ENCODE measurements at places on chromosomes 7 and 10.
A peak's percentile ranks its signal among the peaks of the same experiment; 100 is the strongest.

DNA sequence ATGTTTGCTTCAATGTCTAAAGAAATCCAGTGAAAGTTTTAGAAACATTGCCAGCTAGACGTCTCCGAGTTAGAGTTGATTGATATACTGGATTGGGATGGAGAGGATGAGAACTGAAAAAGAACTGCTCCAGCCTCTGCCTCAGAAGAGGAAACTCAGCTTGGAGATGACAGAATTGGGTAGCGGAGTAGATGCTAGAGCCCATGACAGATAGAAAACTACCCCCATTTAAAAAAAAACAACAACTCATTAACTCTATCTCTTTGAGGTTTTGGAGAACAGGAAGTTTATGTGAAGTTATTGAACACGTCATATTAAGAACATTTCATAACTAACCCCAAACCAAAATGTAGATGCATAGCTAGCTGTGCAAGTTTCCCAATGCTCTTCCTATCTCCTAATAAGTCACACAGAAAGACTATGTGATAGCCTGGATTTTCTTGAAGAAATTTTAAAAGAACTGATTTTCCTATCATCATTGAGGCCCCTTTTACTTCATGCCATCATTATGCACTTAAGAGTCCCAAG is 28.3 kb upstream of the AFAP1L2 start:
- no peak overlapping the region for H3K27ac ChIP-seq
- peaks cover 34% of the 10 kb centered on the region for H3K4me1 ChIP-seq
- no peaks in the 10 kb centered on the region for H3K27me3 ChIP-seq
- H3K36me3 ChIP-seq = no peaks in the 10 kb centered on the region

DNA sequence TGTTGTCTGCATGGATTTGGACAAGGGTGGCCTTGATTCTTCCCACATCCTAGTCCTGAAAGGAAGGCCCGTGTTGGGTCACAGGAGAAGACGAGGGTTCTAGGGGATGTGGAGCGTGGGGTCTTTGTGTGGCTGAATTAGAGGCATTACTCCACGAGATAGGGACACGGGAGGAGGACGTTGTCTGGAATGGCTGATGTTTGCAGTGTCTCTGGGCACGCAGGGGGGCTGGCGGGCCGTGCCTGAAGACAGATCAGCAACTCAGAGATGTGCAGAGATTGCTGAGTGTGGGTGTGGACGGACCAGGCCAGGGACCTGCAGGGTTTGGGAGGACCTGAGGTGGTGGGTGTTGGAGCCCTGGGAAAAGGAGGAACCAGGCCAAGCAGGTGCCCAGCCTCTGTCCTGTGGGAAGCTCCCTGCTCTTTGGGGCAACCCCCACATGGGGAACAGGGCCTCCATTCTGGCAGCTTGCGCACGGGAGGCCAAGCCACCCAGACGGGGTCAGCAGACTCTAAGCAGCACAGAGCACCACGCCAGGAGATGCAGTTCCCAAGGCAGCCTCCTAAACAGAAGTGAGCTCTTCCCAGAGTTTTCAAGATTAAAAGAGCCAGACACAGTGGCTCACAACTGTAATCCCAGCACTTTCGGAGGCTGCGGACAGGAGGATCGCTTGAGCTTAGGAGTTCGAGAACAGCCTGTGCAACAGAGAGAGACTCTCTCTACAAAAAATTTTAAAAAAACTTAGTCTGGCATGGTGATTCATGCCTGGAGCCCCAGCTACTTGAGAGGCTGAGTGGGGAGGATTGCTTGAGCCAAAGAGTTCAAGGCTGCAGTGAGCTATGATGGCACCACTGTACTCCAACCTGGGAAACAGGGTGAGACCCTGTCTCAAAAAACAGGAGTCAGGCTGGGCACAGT is 71.0 kb upstream of the GTF2I start:
- H3K4me3 ChIP-seq = no peak overlapping the region
- peaks cover 3% of the 10 kb centered on the region for H3K4me1 ChIP-seq
- peaks cover 12% of the 10 kb centered on the region for H3K36me3 ChIP-seq
- no peak for DNase-seq
- no peaks in the 10 kb centered on the region for H3K27me3 ChIP-seq

GRCh38 chr10:26805567-26806245 is 55.1 kb downstream of the ABI1 start:
- no peak overlapping the region for H3K27ac ChIP-seq
- DNase-seq = no peak
- no peaks in the 10 kb centered on the region for H3K36me3 ChIP-seq
- H3K4me1 ChIP-seq = peaks cover 25% of the 10 kb centered on the region
- no peak overlapping the region for H3K4me3 ChIP-seq
- no peaks in the 10 kb centered on the region for H3K27me3 ChIP-seq

DNA sequence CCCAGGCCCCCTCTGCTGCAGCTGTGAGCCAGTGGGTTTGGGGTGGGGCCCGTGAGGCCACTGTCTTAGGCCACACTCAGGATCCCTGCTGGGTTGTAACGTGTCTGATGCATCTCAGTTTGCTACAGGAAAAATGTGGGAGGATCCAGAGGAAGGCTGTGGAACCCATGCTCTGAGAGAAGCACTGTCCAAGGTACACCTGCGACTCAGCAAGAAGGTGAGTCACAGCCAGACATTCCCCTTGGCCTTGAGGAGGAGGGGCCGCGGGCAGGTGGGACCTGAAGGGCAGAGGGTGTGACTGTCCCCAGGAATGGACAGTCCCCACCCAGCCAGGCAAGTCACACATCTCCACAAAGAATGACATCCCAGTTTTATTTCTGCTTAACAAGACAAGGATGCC is 27.8 kb upstream of the C10orf120 start:
- no peaks in the 10 kb centered on the region for H3K4me1 ChIP-seq
- no peak for DNase-seq
- no peak overlapping the region for H3K27ac ChIP-seq
- H3K36me3 ChIP-seq = no peaks in the 10 kb centered on the region
- H3K4me3 ChIP-seq = no peak overlapping the region
- H3K27me3 ChIP-seq = no peaks in the 10 kb centered on the region

- no peaks in the 10 kb centered on the region for H3K36me3 ChIP-seq
- DNase-seq = no peak
- peaks cover 10% of the 10 kb centered on the region for H3K4me1 ChIP-seq
- H3K27ac ChIP-seq = no peak overlapping the region
- H3K4me3 ChIP-seq = no peak overlapping the region
Measured at GRCh38 chr7:159209429-159209828, 64.8 kb upstream of the VIPR2 start.

GRCh38 chr10:119602241-119603095 is 5.7 kb upstream of the TIAL1 start:
- H3K4me1 ChIP-seq = peaks cover 3% of the 10 kb centered on the region
- no peak overlapping the region for H3K4me3 ChIP-seq

DNA sequence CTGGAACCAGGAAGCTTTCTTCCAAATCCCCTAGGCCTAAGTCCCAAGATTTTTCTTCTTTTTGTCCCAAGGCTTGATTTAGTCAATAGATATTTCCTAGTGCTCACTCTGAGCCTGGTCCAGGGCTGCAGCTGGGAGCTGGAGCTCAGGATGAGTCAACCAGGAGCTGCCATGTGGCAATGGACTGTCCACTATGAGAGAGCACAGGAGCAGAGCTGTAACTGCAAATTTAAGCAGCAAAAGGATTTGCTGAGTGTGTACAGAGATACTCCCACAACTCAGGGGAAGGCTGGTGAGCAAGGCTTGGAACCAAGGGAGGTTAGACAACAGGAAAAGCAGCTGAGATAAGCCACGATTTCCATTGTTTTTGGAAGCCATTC is 92.1 kb upstream of the CXCL12 start:
- no peaks in the 10 kb centered on the region for H3K36me3 ChIP-seq
- H3K27me3 ChIP-seq = no peaks in the 10 kb centered on the region
- DNase-seq = no peak
- H3K27ac ChIP-seq = no peak overlapping the region
- H3K4me3 ChIP-seq = no peak overlapping the region
- H3K4me1 ChIP-seq = no peaks in the 10 kb centered on the region

- H3K4me1 ChIP-seq = no peaks in the 10 kb centered on the region
- H3K36me3 ChIP-seq = no peaks in the 10 kb centered on the region
- no peak overlapping the region for H3K27ac ChIP-seq
- H3K27me3 ChIP-seq = no peaks in the 10 kb centered on the region
- H3K4me3 ChIP-seq = no peak overlapping the region
Measured at GRCh38 chr7:140577651-140578050, 63.0 kb downstream of the DENND2A start.

DNA sequence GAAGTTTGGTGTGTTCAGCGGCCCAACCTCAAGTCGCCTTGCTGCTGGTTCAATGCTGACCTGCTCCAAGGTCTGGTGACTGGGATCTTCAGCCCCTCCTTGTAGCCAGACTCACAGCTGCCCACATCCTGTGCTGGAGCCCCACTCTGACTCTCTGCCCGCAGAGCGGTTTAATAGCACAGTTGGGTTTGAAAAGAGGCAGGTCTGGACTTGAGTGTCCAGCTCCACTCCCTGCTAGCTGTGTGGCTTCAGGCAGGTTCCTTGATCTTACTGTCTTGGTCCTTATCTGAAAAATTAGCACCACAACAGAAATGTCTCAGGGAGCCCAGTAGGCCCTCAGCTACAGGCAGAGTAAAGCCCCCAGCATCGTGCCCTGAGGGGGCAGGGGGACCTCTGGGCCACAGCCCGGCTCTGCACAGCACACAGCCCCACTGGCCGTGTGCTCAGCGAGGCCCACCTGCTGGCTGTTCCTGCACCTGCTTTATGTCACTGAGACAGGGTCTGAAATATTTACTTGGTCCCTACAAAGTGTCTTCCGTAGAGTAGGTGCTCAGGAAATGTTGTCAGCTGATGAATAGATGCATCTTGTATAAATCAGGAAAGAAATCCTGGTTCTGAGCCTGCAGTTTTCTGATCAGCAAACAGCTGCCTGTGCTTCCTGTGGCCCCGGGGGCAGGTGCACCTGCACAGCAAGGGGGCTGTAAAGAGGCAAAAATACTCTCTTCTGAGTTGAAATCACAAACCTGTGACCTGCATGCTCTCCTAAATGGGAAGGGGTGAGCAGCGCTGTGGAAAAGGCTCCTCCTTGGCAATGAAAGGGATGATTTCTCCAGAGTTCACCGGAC is 155.5 kb downstream of the SVIL start:
- no peaks in the 10 kb centered on the region for H3K4me1 ChIP-seq
- H3K27ac ChIP-seq = no peak overlapping the region
- no peak overlapping the region for H3K4me3 ChIP-seq
- no peak for DNase-seq

GRCh38 chr10:26723016-26723415 is 25.5 kb downstream of the PDSS1 start:
- no peaks in the 10 kb centered on the region for H3K27me3 ChIP-seq
- no peaks in the 10 kb centered on the region for H3K36me3 ChIP-seq
- H3K4me3 ChIP-seq = no peak overlapping the region
- H3K27ac ChIP-seq = no peak overlapping the region
- no peak for DNase-seq
- no peaks in the 10 kb centered on the region for H3K4me1 ChIP-seq

DNA sequence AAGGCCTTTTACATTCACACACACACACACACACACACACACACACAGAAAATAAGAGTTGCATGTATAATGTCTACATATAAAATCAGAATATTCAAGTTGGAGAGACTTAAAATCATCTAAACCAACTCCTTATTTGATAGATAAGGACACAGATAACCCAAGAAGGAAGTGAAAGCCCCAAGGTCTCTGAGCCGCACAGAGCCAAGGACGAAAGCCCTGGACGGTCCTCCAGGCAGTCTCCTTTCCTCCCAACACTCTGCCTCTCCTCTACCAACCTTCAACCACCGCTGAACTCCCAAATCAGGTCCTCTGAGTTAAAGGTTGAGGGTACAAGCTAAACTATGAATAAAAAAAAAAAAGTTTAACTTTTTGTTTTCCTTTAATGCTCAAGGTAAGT is 28.2 kb downstream of the UBE2H start:
- no peak overlapping the region for H3K27ac ChIP-seq
- DNase-seq = no peak
- no peaks in the 10 kb centered on the region for H3K27me3 ChIP-seq
- H3K4me1 ChIP-seq = peaks cover 21% of the 10 kb centered on the region
- no peak overlapping the region for H3K4me3 ChIP-seq

DNA sequence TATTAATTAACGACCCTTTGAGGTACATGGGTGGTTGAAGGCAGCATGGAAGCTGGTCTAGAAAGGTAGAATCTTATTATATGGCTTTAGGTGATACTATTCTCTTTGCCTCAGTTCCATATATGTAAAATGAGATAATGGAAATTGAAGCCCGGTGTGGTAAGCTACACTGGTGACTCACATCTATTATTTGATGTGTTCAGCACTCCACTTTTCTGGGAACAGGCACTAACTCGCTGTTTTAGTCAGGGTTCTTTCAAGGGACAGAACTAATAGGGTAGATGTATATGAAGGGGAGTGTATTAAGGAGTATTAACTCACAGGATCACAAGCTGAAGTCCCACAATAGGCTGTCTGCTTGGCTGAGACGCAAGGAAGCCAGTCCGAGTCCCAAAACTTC is 4.4 kb upstream of the TRUB1 start:
- no peak overlapping the region for H3K4me3 ChIP-seq
- H3K4me1 ChIP-seq = no peaks in the 10 kb centered on the region
- no peak overlapping the region for H3K27ac ChIP-seq
- no peaks in the 10 kb centered on the region for H3K27me3 ChIP-seq

GRCh38 chr7:5374464-5374863 is 49.2 kb downstream of the TNRC18 start:
- H3K4me3 ChIP-seq = no peak overlapping the region
- no peak for DNase-seq
- peaks cover 62% of the 10 kb centered on the region for H3K36me3 ChIP-seq
- no peaks in the 10 kb centered on the region for H3K27me3 ChIP-seq
- H3K27ac ChIP-seq = no peak overlapping the region

- no peak overlapping the region for H3K27ac ChIP-seq
- no peaks in the 10 kb centered on the region for H3K36me3 ChIP-seq
- H3K4me1 ChIP-seq = peaks cover 4% of the 10 kb centered on the region
- no peaks in the 10 kb centered on the region for H3K27me3 ChIP-seq
- no peak overlapping the region for H3K4me3 ChIP-seq
Measured at GRCh38 chr7:26180792-26181198, 19.8 kb downstream of the HNRNPA2B1 start.

GRCh38 chr7:191981-192649 is at the start of gene FAM20C:
FAM20C (plus strand) TSS chr7:192571; CDS start chr7:193200, 629 bp downstream.
- peaks cover 5% of the 10 kb centered on the region for H3K4me1 ChIP-seq
- H3K4me3 ChIP-seq = peak within 1 kb of the TSS; percentile 59
- peaks cover 2% of the 10 kb centered on the region for H3K36me3 ChIP-seq
- peak; percentile 78 for DNase-seq

- no peaks in the 10 kb centered on the region for H3K36me3 ChIP-seq
- peaks cover 5% of the 10 kb centered on the region for H3K4me1 ChIP-seq
- H3K4me3 ChIP-seq = no peak overlapping the region
- H3K27me3 ChIP-seq = no peaks in the 10 kb centered on the region
- no peak overlapping the region for H3K27ac ChIP-seq
Measured at GRCh38 chr7:30327813-30328212, 43.4 kb downstream of the ZNRF2 start.

DNA sequence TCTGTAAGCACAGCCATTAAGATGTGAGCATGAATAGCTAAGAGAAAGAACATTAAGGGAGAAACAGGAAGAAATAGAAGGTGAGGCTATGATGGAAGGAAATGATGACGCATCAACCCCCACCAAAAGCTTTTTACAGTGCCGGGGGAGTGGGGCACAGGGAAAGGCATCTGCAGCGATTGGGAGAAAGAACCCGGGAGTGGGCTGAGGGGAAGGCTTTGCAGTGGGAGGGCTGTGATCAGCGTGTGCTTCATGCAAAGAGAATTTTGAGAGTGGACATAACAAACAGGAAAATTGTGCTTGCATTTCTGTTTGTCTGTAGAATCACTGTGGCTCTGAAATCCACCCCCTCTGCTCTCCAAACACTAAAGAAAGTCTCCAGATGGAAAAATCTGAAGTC is 250.8 kb downstream of the KCNMA1 start:
- H3K4me3 ChIP-seq = no peak overlapping the region
- peaks cover 16% of the 10 kb centered on the region for H3K4me1 ChIP-seq
- H3K36me3 ChIP-seq = no peaks in the 10 kb centered on the region
- H3K27me3 ChIP-seq = no peaks in the 10 kb centered on the region

- H3K4me3 ChIP-seq = no peak overlapping the region
- no peaks in the 10 kb centered on the region for H3K27me3 ChIP-seq
- DNase-seq = no peak
Measured at GRCh38 chr7:41538810-41539724, 163.8 kb downstream of the INHBA start.
